ENCODE measurements at places on chromosomes 1 and 21.

DNA sequence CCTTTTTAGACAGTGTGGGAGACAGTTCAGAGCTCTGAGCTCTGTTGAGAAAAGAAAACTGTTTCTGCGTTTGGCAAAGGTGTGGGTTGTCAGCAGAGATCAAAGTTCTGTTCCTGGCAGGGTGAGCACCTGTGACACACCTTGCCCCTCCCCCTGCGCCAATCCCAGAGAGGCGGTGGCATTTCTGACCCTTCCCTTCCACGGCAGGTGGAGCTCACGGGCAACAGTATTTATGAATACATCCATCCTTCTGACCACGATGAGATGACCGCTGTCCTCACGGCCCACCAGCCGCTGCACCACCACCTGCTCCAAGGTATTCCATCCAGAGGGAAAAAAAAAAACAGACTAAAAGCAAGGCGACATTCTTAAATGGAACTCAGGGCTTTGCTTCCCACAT is 20.7 kb downstream of the SIM2 start:
- DNase-seq: no peak

GRCh38 chr21:45036630-45037029 is 37.8 kb upstream of the ADARB1 start:
- DNase-seq: no peak

DNA sequence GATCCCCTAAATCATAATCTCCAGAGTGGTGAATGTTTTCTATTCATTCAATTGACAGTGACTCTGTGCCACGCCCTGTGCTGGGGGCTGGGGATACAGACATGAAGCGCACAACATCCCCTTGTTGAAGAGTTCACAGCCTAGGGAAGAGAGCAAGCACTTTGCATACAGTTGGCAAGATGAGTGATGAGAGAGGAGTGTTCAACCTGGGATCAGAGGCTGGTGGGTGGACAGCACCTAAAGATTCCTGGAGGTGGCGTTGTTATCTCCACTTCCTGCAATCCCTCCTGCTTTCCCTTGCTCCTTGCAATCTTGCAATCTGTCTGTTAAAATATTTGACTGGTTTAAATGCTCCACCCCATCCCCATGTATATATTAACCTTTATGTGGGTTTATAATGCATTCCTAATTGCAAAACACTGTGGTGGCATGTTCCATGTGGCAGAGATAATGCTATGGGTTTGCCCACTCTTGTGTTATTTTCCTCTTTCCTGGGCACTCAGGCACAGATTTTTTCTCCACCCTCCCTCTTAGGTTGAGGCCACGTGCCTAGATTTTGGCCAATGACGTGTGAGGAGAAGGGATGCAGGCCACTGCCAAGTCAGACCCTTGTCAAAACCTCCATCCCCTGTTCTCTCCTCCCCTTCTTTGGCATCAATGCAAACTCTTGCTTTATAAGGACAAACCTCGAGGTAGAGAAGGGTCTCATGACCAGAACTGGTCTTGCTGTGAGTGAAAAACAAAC is 36.2 kb upstream of the GADD45A start:
- DNase-seq: no peak

- no peak for DNase-seq
Measured at GRCh38 chr21:34726627-34727337, 58.0 kb downstream of the CLIC6 start.

DNA sequence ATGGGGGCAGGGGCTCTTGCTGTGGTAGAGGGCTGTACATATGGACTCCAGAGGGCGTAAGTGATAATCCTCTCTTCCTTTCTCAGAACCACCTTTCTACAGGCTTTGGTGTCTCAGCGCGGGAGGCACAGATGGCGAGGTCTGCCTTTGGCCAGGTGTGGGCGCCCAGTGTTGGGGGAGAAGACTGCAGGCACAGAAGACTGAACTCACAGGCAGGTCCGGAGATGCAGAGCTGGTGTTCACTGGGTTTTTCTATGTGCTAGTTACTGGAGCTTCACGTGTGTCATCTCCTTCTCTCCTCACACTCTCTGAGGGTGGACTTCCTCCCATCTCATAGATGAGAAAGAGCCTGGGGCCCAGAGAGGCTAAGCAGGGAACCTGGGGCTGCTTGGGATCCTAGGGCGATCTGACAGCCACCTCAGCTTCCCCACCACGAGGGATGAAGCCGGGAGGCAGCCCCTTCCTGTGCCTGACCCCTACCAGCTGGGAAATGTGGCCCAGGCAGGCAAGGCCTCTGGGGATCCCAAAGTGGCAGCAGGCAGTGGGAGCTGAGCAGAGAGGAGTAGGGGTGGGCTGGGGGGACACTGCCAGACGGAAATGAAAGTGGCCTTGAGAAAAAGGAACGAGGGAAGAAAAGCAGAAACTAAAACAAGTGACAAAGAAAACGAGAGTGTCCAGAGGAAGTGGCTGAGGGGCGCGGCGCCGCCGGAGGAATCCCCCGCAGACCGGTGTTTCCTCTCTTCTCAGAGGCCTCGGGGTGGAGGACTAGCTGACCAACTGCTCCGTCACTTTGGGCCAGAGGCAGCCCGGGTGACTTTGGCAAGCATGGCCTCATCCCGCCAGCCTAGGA is 191.6 kb downstream of the HIVEP3 start:
- peak; percentile 55 for DNase-seq

- no peak for DNase-seq
Measured at GRCh38 chr1:238499021-238499420, 608.3 kb upstream of the ZP4 start.

DNA sequence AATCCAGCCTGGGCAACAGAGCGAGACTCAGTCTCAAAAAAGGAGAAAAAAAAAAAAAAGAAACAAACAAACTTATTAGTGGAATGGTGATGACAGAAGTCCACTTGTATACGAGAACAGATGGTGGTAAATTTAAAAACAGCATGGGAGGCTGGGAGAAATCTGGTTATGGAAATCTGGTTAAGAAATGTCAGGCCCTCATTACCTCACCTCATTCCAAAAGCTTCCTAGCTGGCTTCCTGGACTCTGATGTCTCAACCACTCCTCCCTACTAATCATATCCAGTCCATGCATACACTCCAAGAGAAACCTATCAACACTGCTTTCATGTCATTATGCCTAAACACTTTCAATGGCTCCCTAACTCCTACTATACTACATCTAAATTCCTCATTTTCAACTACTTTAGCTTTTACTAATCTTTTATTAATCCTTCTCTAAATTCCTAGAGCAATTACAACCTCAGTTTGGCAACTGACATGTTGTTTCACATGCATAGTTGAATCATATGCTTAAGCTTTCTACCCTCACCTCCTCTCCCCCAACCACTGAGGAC is 52.9 kb downstream of the FOXJ3 start:
- no peak for DNase-seq

- no peak for DNase-seq
Measured at GRCh38 chr21:45078877-45079281, 4.5 kb downstream of the ADARB1 start.

DNA sequence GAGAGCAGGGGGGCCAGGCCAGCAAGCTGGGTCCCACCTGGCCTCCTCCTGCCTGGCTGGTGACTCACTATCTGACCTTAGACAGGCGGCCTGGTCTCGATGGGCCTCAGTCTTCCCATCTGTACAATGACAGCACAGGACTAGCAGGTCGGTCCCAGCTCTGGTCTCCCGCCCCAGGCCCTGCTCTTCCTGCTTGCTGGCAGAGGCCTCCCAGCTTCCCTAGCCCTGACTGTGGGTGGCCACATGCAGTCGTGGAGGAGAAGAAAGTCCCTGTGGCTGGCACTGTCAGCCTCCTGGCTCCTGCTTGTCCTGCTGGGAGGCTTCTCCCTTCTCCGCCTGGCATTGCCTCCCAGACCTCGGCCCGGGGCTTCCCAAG is 817 bp downstream of the EXTL1 start:
- DNase-seq: no peak

GRCh38 chr1:201176940-201177339 is 13.7 kb upstream of the IGFN1 start:
- no peak for DNase-seq

DNA sequence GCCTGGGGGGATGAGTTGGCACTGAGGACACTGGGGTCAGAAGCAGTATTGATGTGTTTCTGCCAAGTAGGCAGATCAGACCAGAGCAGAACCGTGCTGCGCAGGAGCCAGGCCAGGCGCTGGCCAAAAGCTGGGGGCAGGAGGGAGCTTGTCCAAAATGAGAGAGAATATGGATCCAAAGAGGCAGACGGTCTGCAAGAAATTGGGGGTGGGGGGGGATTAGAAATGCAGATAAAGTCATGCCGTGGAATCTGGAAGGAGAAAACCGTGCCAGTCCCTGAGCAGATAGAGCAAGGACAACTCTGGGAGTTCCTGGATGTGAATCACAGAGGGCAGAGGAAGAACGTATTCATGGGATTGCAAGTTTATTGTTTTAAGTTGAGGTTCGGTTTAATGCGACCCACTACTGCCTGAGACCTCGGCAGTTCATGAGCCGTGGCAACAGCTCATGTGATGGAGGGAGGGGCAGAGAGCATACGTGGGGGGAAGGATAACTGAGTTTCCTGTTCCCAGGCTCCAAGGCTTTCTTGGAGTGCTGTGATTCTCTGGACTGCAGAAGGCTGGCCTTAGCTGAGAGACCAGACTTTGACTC is 224.0 kb downstream of the FGGY start:
- DNase-seq: no peak

DNA sequence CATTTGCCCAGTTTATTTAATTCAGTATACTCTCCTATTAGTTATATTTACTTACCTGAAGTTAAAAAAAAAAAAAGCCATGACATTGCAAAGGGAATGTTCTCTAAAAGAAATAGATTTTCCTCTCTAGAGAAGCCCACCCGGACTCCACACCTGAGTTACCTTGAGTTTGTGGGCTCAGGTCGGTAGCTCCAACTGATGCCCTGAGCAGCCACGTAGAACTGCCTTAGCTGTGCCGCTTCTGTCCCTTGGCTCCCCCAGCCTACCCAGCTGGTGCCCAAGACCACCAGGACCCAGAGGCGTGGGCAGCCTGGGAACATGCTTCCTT is 250 bp downstream of the F5 start:
- DNase-seq: no peak

DNA sequence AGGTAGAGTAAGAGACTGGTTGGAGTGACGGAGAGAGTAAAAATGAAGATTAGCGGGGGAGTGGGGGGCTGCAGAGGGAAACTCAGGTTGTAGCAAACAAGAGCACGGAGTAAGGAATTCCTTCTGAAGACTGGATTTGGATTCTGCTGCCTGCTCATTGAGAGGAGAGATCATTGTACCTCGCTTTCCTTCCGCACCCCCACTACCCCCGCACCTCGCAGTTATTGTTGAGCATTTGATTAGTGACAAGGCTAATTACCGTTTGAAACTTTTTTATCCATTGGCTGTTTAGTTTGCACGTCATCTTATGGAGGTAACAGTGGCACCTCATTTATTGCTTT is 463 bp downstream of the PRPF3 start:
- DNase-seq: no peak

GRCh38 chr21:34603002-34603709 is 11.8 kb downstream of the RCAN1 start:
- DNase-seq: peak; percentile 43

- DNase-seq: no peak
Measured at GRCh38 chr21:44006017-44006619, 6.0 kb upstream of the TRAPPC10 start.

- DNase-seq: no peak
Measured at GRCh38 chr1:71196685-71197084, 115.8 kb upstream of the ZRANB2 start.

DNA sequence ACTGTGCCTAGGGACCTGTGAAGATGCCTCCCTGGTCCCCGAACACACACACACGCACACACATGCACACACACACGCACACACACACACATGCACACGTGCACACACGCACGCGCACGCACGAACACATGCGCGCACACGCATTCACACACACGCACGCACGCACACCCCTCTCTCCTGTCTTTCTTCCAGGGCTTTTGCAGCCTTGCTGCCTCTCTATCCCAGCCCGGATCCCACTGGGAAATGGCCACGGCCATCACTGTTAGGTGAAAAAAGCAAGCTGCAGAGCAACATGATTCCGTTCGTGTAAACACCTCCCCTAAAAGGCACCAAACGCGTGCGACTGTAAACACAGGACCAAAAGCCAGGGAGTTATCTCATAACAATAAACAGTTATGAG is 39.7 kb downstream of the NKAIN1 start:
- DNase-seq: no peak

GRCh38 chr1:57340334-57341070 is 83.4 kb downstream of the DAB1 start:
- DNase-seq: no peak

- DNase-seq: no peak
Measured at GRCh38 chr21:46674430-46675007, 39.0 kb downstream of the PRMT2 start.

- no peak for DNase-seq
Measured at GRCh38 chr1:186474208-186474607, 13.3 kb upstream of the PDC start.

DNA sequence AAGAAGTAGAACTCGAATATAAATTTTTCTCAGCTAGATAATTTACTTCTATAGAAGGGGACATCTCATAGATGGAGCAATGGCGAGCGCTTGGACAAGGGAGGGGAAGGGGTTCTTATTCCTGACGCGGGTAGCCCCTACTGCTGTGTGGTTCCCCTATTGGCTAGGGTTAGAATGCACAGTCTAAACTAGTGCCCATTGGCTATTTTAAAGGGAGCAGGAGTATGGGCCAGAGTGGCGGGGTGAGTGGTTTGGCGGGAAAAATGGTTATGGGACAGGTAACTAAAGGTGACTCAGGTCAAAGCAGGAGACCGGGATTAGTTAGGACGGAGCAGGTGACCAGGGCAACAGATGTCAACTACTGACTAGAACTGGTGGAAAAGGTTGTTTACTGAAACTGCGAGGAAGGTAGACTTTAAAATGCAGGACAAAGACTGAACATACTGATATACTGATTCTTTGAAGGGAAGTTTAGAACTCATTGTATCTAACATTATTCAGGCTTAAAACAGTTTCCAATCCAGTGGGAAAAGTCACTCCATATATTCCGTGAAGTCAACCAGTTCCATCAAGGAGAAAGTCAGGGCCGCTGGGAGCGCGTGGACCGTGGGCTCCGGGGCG is 940 bp upstream of the ATAD3A start:
- no peak for DNase-seq

- no peak for DNase-seq
Measured at GRCh38 chr1:220391491-220391890, 119.2 kb upstream of the RAB3GAP2 start.

- no peak for DNase-seq
Measured at GRCh38 chr1:7931446-7931812, 9.2 kb downstream of the TNFRSF9 start.

- DNase-seq: peak; percentile 61
Measured at GRCh38 chr1:18160290-18160942, 52.8 kb downstream of the IGSF21 start.

- DNase-seq: no peak
Measured at GRCh38 chr1:70847013-70847412, 200.6 kb downstream of the PTGER3 start.

DNA sequence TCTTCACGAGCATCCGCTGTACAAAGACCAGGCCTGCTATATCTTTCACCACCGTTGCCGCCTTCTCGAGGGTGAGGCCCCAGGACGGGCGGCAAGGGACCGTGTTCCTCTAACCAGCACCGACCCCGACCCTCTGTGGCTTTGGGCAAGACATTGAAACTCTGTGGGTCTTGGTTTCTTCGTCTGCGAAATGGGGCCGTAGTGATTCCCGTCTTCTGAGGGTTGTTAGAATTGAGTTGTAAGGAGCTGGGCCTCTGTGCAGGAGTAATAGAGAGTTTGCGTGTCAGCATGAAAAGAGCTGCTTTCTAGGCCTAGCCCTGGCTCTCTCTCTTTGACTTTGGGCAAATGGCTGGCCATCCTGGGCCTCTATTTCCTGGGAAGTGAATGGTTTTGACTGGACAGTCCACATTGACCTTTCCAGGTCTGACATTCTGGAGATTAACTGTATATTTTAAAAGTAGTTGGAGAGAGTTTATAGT is 591 bp downstream of the MRPL37 start:
- DNase-seq: no peak

- DNase-seq: no peak
Measured at GRCh38 chr1:84712276-84712874, 22.1 kb upstream of the SSX2IP start.
